RWPE1 (cell line): ENCODE measurements at places on chromosomes 2 and 18.

- DNase-seq: no peak
Observed at GRCh38 chr2:182496596-182496995, 69.8 kb upstream of the PDE1A start.

GRCh38 chr2:109279243-109279860 lies 150.3 kb downstream of the SH3RF3 start:
- DNase-seq: no peak

- peak; percentile 68 for DNase-seq
Observed at GRCh38 chr2:19611491-19612332, 253.3 kb upstream of the OSR1 start.

DNA sequence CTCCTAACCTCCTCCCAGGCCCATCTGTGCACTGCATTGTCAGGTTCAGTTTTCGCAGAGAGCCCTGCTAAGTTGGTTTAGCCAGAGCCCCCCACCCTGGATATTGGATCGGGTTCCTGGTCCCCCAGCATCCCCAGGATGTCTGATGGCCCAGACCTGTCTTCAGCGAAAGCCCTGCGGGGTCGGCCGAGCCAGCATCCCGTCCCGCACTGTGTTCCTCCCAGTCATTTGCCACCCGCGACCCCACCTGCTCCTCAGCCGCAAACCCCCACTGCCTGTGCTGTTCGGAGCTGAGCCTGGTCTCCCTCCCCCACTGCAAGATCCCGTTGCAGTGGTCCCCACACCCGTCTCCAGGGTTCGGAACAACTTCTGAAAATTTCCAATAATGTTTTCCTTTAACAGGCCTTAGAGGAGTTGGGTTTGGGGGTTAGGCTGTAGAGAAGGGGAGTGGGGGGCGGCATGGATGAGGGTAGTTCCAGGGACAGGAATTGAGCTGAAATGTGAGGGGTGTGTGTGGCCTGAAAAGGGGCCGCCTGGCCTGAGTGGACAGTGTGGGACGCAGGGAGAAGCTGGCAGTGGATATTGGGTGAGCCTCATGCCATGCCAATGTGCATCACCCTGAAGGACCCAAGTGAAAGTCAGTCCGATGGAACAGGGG lies 1.6 kb upstream of the COPS9 start:
- no peak for DNase-seq

GRCh38 chr2:15377202-15377601 lies 183.9 kb downstream of the NBAS start:
- DNase-seq: no peak

GRCh38 chr18:36355511-36355910 lies 58.0 kb downstream of the FHOD3 start:
- no peak for DNase-seq

DNA sequence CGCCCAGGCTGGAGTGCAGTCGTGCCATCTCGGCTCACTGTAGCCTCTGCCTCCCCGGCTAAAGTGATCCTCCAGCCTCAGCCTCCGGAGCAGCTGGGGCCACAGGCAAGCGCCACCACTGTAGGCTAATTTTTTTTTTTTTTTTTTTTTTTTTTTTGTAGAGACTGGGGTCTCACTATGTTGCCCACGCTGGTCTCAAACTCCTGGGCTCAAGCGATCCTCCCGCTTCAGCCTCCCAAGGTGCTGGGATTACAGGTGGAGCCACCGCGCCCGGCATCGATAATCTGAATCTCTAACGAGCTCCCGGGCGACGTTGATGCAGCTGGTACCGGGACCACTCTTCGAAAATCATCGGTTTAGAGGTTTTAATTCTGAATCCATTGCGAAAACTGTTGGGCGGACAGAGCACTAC lies 520 bp upstream of the CYP20A1 start:
- no peak for DNase-seq

GRCh38 chr2:237711458-237712150 lies 84.2 kb downstream of the LRRFIP1 start:
- no peak for DNase-seq

- no peak for DNase-seq
Observed at GRCh38 chr18:39188278-39188677, 1622.7 kb upstream of the CELF4 start.

DNA sequence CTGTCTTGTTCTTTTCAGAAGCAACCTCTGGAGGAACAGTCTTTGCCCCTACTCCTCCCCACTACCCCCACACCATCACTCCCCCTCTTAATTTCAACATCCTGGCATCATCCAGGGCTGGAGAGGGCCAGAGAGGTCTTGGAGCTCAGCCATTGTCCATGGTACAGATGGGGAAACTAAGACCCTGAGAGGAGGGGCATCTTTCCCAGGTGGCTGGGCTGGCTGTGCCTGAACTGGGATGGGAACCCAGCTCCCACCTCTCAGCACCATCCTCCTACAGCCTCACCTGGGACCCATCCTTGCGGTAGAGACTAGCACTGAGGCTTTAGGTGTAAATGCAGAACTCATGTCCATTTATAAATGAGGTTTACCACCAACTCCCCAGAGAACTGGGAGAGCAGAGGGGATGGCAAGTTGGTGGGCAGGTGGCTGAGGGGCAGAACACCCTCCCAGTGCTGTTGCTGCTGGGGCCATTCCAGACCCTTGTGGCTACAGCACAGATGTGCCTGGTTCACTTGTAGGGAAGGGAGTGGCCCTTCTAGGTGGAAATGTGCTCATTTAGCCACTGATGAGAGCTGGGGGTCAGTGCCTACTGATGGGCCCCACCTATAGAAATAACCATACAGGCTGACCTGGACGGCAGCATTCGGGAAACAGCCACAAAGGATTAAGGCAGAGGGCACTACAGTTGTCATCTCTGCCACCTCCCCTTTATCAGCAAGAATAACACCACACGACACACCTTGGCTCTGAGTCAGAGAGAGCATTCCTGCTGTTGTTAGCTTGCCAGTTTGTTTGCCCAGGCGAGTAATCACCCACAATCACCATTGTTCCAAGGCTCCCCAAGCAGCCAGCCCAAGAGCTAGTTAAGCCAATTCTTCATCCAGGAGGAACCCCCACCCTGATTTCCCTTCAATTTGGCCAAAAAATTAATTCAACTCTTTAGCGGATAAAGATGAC lies 2.1 kb downstream of the MLPH start:
- DNase-seq: peak; percentile 83

DNA sequence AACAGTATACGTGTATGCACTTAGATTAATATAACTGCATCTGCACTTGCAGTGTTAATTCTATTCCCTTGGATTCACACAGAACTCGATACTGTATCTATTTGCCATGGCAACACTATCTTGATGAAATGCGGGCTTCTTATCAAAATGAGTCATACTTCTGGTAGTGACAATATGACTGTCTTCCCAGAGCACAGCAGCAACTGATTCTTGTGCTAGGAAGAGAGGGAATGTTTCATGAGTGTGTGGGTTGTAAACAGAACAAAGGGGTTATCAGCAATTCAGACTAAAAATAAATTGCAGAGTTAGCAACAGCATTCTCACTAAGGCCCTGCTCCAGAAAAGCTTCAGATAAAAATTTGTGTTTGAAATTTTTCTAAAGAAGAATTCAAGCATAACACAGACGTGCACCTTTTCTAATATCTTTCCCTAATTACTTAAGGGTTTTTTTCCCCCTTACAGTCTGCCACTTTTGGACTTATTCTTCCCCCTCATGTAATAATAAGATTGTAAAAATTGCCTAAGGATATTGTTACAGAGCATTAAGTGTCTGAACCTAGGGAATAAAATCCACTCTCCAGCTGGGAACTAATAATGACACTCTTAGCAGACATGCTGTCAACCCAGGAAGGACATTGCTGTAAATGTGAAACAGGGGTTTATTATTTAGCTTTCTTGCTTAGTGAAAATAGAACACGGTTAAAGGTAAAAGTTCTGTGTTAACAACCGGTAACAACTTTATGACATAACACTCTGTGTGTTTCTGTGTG lies 99.9 kb upstream of the SLC38A11 start:
- no peak for DNase-seq

DNA sequence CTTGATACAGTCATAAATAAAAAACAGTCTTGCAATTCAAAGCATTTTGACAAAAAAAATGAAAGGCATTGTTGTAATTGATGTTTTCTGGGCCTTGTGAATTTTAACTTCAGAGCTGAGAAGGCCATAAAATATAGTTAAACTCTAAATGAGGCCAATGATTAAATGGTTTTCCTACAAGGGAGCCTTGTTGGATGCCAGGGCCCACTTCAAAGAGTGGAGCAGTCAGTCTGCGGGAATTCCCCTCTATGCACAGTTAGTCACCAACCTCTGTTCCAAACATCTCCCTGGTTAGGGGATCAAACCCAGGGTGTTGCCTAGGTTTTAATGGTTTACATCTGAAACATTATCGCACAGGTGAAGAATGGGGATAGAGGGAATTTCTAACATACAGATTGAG lies 143.4 kb downstream of the NCKAP5 start:
- no peak for DNase-seq

GRCh38 chr2:224104668-224105386 lies 65.7 kb upstream of the SERPINE2 start:
- DNase-seq: no peak

DNA sequence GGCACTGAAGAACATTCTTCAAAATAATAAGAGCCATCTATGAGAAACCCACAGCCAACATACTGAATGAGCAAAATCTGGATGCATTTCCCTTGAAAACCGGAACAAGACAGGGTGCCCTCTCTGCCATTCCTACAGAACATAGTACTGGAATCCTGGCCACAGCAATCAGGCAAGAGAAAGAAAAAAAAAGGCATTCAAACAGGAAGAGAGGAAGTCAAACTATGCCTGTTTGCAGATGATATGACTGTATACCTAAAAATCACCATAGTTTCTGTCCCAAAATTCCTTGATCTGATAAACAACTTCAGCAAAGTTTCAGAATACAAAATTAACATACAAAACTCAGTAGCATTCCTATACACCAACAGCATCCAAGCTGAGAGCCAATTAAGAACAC lies 119.5 kb upstream of the PARD3B start:
- DNase-seq: no peak

- no peak for DNase-seq
Observed at GRCh38 chr2:18752667-18753422, 163.5 kb upstream of the NT5C1B start.

- DNase-seq: no peak
Observed at GRCh38 chr18:24317370-24317769, 80.3 kb downstream of the OSBPL1A start.

- no peak for DNase-seq
Observed at GRCh38 chr2:55951533-55951932, 28.0 kb upstream of the EFEMP1 start.

GRCh38 chr2:84817239-84817655 lies 63.6 kb downstream of the TRABD2A start:
- DNase-seq: no peak

DNA sequence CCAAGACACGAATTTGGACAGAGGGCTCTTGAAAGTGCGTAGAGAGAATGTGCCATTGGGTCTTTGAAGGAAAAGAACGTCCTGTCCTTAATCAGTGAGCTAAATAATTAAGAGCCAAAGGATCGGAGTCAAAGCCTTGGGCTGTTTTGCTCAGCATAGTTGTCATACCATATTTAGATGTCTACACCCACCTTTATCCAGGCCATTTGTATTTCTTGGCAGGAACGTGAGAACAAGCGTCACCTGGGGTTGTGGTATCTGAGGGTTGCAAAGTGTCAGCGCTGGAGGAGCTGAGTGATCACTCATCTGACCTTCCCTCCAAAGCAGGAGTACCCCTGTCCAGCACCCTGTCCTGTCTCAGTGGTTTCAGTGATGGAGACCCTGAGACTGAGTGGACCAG lies 4.5 kb downstream of the LPIN1 start:
- DNase-seq: peak; percentile 41

GRCh38 chr18:9736286-9736835 lies 28.3 kb downstream of the RAB31 start:
- no peak for DNase-seq

DNA sequence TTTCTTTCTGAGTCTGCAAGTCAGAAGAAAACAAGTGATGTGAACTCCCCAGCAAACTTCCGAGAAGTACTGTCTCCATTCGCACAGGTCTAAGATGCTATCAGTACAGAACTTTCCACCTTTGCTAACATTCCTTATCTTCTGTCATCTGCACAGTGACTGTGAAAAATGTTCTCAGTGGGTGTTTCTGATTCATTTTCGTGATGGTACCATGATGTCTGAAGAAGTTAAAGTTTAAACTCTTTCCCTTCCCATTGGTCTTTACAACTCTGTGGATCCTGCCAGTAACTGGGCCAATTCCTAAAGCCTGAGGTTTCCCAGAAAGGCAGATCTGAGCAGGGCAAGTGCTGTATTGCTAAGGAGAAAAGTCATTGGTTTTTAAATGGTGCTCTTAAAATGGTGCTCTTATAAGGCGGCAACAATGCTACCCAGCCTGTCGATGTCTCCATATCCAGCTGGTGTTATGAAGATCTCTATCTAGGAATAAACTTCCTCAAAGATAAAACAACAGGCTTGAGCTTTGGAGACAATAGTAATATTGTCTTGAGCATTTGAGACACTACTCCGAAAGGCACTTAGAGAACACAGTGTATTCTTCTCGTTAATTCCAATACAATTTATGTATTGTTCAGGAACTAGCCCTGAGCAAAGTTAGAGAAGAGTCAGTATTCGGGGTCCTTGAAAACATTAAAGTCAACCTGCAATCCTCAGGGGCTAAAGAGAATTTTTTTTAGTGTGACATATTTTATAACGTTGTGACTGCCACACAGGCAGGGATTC lies 232.3 kb downstream of the OSR1 start:
- DNase-seq: no peak

GRCh38 chr2:162697111-162697510 lies 141.5 kb downstream of the KCNH7 start:
- no peak for DNase-seq

GRCh38 chr18:42854558-42854957 lies 260.9 kb downstream of the RIT2 start:
- no peak for DNase-seq

GRCh38 chr18:48682768-48683167 lies 143.9 kb downstream of the CTIF start:
- no peak for DNase-seq

- DNase-seq: peak; percentile 53
Observed at GRCh38 chr2:160351956-160352355, 141.7 kb downstream of the RBMS1 start.

DNA sequence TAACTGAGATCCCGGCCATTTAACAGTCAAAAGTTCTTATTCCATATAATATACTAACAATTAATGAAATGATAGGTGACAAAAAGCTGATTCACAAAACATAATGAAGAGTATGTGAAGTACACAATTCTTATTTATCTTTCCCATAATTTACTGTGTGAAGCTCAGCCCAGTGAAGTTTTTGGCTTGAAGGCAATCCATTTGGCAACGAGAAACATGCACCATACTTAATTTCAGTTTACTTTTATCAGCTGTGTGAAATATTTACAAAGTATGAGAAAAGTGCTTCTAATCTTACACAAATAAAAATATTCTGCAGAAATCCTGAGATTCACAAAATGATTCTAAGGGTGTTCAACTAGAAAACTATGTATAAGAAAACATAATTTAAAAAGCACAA lies 12.3 kb downstream of the FAM98A start:
- no peak for DNase-seq

DNA sequence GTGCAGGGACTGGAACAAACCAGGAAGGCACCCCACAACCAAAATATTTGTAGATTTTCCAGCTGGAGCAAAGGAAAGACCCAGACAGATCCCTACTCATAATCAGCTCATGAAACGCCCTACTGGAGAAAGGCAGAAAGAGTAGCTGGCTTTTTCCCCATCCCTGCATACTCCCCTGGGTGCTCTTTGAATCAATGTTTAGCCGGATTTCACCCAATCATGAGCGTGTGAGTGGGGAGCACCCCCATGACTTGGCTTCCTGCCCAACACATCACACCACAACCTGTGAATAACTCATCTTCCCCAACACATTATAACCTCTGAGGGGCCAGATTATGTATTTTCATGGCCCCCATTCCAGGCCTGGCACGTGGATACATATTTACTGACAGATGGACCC lies 35.1 kb upstream of the SLC14A1 start:
- DNase-seq: no peak

- no peak for DNase-seq
Observed at GRCh38 chr2:28201671-28202180, 190.9 kb upstream of the FOSL2 start.
